ENCODE measurements at places on chromosomes 6 and 20.

DNA sequence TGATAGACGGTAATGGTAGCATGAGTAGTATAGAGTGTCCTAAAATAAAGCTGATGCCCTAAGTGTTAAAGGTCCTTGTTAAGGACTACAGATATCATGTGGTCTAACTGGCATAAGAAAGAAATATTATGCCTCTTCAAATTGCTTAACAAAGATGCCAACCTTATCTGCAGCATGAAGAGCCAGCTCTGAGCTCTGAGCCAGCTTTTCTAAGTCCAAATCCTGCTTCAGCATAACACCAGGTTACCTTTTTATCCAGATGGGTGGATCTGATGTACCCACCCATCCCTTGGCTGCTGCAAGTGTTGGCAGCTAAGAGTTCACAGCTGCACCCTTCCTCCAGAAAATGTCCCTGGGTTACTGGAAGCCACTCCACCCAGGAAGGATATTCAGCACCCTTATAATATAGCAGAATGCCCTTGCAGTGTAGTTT lies 83.8 kb downstream of the TENT5A start:
- no peak for DNase-seq

- no peak for DNase-seq
These were observed 96.3 kb upstream of the PLN start for GRCh38 chr6:118451839-118452238.

GRCh38 chr20:19976595-19977372 lies 40.4 kb upstream of the NAA20 start:
- peak; percentile 50 for DNase-seq

DNA sequence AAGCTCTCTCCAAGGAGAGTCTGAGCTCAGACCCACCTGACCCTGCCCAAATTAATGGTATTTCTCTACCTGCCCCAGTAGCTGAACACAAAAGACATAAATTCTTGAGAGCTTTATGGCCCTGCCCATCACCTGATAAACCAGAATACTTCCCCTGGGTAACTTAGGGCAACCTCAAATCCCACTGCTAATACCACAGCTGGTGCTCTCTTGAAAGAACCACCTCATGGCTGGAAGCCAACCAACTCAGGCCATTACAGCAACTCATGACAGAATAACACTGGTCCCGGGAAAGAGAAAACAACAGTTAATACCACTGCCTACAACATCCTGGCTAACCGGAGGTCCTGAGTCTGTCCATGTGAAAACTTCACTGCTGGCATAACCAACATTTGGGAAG lies 328.6 kb downstream of the NKAIN2 start:
- no peak for DNase-seq

GRCh38 chr6:110482774-110483400 lies 6.5 kb upstream of the SLC22A16 start:
- DNase-seq: no peak

DNA sequence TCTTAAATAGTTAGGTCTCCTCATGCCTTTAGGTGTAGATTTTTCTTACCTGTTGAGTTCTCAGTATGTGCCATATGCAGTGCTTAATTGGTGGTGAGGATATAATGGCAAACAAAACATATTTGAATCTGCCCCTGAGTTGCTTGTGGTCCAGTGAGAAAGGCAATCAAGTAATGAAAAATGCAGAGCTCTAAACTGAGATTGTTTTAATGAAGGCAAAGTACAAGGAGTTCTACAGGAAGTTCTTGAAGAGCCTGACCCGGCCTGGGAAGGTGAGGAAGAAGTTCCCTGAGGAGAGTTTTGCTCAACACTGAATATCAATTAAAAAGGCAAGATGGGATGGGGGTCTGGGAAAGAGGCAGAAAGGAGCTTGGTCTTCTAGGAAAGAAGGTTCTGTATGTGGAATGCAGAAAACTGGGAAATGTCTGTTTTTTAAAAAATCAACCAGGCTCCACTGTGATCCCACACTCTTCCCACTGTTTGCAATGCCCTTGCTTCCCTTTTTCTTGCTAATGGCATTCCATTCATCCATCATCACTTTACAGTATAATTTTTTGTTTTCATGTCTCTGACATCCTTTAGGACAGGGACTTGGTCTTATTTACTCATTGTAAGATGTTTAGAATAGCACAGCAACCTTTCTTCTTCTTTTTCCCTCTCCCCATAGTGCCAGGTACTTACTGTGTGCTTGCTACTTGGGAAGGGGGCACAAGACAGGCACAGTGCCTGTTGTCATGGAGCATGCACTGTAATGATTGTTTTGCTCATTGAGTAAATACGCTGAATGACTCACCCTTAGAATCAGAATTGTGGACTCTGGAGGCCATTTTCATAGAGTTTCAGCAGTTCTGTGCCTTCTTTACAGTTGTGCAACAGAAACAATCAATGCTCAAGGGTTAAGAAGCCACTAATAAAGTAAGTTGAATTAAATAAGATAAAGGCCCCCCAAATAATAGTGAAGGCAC lies 64.3 kb downstream of the ANKS1A start:
- no peak for DNase-seq
